GM18507 (cell line): ENCODE measurements at places on chromosomes 3 and 15.

DNA sequence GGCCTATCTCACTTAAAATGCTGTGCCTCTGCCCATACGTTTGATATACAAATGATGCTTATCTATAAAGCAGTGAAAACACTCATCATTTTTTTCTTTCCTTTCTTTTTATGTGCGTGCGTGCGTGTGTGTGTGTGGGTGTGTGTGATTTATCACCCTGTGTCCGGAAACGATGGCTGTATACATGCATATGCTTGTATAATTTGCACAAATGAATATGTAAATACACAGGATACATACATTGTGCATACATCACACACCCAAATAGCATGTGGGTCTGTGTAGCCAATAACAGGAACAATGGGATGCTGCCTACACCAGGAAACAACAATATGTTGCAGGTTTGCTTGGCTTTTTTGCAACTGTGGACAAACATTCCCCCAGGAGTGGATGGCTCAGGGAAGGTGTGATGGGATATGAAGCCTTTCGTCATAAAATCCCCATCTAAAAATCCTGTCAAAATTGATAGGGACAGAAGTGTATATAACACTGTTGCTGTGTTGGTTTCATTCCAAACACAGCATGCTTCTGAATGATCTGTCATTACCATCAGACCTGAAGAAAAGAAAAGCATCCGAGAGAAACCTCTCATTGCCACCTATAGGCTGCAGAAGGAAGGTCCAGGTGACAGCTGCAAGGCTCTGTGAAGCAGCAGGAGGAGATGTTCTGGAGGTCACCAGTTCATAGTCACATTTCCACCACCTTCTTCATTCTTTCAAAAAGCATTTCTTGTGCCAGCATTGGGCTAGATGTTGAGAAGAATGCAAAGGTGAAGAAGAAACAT is 503.9 kb upstream of the NR2F2 start:
- DNase-seq, result no peak

GRCh38 chr3:127079211-127079610 is 96.3 kb downstream of the PLXNA1 start:
- no peak for DNase-seq

- no peak for DNase-seq
Observed at GRCh38 chr3:71011565-71012287, 571.8 kb downstream of the FOXP1 start.

DNA sequence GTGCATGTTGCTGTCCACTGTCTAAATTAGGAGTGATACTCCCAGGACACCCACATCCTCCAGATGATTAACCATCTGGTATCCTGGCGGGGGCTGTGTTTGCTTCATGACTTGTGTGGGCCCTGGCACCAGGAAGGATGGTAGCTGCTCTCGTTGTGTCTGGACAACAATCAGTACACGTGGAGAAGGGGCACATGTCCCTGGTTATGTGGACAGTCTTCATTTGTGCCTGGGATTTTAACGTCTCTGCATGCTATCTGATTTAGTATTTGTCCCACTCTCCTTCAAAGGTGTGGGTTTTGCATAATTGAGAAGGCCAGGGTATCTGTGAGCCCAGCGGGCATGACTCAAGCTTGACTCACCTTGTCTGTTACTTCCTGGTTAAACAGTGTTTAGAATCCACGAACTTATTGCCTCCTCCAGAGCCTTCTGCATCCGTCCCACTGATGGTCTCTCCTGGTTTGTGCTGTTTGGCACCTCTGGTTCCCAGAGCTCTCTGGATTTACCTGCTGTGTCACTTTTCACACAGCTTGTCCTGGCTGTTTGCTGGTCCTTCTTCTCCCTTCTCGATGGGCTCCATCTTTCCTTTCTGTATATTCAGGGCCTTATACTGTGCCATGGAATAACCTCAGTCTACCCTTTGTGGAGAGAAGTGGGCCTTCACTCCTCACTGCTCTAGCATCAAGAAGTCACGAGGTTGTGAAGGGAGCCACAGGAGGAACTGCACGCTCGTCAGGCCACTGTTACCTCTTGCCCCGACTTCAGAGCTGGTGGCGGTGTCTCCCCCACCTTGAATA is 32.5 kb downstream of the ARNT2 start:
- no peak for DNase-seq

DNA sequence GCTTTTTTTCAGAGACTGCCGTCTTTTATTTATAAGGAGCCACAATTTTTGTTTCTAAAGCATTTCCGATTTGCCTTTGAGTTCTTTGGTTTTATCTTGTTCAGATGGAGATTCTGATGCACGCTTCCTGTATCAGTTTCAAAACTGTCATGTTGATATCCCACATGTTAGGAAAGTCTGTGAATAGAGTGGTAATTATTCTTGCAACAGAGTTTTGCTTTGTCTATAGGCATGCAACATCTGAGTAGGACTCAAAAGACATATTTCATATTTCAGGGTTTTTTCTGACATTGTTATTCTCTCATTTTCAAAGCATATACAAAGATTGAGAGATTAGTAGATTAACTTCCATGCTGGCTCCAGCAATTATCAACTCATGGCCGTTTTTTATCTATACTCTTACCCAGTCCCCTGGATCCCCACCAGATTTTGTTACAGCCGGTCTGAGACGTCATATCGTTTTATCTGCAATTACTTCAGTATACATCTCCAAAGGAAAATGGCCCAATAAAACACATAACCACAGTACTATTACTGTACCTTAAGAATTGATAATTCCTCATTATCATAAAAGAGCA is 22.4 kb downstream of the PAQR5 start:
- no peak for DNase-seq

DNA sequence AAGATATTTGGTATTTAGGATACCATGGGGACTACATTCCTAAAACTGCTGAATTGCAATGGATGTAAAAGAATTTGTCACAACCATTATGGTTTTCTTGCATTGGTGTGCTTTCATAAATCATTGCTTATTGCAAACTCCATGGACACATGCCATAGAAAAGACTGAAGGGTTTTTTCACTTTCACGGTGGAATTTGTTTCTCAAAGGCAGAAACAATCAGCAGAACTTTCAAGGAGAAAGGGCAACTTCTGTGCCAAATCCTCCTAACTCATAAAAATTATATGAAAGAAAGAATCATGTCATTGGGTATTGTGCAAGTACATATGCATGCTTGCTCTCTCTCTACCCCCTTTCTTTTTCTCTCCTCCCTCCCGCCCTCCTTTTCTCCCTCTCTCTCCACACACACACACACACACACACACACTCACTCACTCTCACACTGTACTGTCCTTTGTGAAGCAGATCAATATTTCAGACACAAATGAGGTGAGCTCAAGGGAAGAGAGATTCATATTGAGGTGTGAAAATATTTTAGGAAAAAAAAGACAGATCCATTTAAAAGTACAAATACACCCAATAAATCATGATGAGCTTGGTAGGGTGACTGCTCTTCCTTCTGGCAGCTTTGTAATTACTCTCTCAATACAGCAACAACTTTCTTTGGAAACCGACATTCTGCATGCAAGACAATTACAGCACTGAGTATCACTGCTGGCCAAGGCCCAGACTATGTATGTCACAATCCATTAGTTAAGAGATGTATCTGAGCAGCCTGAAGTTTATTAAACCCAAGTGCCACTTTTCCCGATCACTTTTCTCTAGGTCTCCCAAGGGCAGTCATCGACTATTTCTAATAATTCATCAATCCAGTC is 492.6 kb downstream of the TUSC7 start:
- no peak for DNase-seq

DNA sequence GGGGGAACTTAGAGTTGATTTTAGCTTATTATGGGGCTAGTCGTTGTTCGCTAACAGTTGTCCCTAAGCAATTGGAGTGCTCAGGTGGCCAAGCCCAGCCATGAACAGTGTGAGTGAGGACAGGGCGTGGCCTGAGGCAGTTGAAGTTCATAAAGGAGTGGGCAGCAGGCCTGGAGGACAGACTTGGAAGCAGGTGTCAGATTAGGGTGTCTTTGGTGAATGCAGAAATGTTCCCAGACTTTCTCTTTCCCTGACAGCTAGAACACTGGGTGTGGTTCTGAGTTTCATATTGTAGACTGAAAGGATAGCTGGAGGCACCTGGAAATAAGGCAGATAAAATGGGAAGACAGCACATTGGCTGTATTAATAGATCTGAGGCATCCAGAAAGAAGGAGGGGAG is 59.8 kb upstream of the FGD5 start:
- no peak for DNase-seq

DNA sequence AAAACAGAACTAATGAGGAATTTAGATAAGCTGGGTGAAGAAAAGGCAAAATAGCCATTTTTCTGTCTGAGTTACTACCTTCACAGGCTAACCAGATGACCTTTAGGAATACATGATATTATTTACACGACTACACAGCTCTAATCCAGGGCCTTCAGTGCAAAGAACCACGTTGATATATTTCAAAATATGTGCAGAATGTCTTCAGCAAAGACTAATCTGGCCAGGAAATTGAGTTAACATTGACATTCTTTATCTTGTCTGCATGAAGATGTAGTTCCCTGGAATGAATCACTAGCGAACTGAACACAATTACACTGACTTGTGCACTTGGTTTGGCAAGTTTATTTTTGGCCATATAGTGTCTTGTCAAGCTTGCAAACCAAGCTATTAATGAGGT is 41.5 kb downstream of the PDHB start:
- DNase-seq, result no peak

GRCh38 chr15:69244798-69245197 is 53.9 kb upstream of the PAQR5 start:
- no peak for DNase-seq

DNA sequence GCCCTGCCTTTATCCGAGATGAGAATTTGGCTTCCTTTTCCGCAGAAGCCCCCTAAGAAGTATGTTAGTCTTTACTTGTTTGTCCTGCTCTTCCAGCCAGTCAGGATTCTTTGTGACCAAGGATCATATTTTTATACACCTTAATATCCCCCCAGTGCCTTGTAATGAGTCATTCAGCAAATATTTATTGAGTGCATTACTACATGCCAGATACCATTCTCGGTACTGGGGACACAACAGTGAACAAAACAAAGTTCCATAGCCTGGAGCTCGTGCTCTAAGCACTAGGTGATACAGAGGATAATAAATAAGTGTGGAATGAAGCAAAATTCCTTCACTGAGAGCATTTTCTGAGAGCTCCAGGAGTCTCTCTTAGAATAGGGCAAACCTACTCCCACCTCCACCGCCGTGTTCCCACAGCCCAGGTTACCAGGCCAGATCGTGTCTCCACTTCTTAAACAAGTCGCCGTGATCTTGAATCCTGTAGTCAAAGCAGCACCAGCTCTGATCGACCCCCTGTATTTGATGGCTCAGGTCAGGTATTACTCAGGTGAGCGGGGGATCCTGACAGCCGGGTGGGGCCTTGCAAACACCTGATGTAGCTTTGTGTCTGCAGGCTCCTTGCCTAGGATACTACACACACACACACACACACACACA is 18.5 kb downstream of the TTC21A start:
- no peak for DNase-seq

DNA sequence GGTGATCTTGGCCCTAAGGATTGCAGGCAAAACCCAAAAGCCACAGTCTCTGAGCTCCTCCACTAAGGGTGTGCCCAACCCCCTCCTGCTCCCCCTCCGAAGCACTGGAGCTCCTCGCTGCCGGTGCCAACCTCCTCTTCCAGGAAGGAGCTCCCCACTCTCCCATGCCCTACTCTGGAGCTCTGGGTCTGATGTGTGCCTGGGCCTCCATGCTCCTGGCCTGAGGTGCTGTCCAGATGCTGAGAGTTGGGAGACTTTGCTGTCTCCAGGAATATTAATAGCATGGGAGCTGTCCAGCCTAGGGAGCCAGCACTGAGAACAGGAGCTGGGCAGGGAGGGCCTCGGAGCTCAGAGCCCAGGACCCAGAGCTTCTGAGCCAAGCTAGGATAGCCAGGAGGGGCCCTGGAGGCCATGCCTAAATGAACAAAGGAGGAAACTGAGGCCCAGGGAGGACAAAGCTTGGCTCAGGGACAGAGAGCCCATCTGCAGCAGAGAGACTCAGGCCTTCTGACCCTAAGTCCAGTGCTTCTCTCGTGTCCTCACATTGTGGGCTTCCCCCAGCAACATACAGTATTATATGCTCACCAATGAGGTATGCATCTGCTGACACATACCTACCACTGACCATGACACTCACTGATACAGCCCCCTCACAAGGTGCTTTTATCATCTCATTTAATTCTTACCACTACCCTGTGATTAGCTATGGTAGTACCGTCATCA is 36.9 kb upstream of the HERC1 start:
- no peak for DNase-seq

DNA sequence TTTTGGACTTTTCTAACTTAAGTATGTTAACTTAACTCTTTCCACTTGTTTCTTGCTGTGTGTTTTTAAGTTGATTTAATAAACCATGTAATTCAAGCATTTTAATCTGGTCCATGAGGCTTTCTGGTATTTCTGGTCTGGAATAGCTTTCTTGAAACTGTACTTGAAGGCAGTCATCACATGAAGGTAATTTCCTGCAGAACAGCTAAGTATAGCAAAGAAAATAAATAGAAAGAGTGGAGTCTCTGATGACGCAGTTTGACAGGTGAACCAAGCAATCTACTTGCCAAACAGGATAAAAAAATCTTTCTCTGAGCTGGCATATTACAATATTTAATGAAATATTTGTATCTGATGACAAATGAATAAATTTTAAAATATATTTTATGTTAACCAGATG is 74.9 kb downstream of the BTLA start:
- DNase-seq, result no peak

GRCh38 chr15:67396114-67396513 is 124.8 kb upstream of the C15orf61 start:
- no peak for DNase-seq

DNA sequence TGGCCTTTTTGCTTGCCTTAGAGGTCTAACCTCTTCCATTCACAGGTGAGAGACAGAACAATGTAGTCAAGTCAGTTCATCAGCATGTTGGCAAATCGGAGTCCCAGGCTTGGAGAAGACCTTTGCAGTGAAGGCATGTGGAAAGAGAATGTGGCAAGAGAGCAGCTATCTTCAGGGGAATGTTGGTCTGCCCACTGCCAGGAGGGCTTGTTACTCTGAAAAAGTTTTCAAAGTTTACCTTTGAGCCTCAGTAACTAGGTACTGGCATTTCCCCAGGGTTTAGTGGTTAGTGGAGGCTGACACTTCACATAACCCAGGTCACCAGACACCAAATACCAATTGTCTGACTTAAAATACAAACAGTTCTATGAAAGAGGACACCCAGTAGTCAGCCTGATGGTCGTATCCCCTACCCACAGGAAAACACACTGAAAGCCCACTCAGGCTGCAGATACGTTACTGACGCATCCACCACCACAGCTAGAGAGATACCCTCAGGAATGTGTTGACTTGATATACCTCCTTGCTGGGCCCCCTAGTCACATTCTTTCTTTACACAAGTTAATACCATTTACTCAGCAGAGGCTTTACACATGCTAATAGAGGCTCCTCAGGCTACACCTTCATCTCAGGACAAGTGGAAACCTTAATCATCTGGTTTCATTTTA is 9.7 kb upstream of the ARID3B start:
- DNase-seq, result no peak

- no peak for DNase-seq
Observed at GRCh38 chr3:126422121-126422520, 27.4 kb downstream of the CFAP100 start.

DNA sequence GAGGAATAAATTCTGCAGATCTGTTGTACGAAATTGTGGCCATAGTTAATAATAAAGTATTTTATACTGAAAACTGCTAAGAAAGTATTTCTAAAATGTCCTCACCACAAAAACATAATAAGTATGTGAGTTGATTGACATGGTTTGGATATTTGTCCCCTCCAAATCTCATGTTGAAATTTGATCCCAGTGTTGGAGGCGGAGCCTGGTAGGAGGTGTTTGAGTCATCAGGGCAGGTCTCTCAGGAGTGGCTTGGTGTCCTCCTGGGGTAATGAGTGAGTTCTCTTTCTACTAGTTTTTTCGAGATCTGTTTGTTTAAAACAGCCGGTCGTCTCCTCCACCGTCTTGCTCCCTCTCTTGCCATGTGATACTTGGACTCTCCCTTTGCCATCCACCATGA is 424.1 kb upstream of the KCNMB2 start:
- DNase-seq, result no peak
